ENCODE measurements at places on chromosomes 6 and 20.

DNA sequence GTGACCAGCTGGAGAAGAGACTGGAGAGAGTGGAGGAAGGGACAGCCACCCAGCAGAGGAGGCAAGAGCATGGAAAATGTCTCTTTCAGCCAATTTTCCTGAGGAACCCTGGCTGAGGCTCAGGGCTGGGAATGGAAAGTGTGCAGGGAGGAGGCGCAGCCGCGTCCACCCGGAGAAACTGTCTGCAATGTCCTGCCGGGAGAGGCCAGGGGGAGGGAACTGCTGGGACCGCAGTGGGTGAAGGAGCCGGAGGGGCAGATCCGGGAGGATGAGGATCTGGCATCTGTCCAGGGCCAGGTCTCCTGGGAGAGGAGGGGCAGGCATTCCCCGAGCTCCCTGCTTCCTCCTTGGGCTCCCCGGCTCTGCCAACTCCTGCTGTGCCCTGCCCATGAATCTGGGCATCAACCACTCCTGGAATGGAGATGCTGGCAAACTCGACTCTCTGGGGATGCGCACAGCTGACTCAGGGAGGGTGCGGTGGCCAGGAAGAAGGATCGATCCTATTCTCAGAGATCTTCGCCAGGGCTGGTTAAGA is 17.4 kb upstream of the HM13 start:
- peak; percentile 69 for DNase-seq

GRCh38 chr6:22896696-22897095 is 327.3 kb downstream of the HDGFL1 start:
- DNase-seq: no peak

DNA sequence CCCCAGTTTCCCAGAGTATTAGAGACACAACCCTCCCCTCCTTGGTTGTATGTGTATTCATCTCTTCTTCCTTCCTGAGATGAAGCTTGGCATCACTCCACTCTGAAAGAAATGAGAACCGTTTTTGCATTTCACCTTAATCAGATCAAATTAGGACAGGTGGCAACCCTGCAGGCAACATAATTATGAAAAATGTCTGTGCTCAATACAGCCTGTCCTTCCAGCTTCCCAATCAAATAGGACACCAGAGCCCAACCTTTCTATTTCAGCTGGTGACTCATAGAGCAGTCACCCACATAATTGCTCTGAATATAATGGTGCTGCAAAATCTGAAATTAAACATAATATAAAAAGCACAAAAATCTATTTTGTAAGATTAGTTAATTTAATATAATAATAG is 310.2 kb upstream of the AGPAT4 start:
- no peak for DNase-seq

GRCh38 chr20:58306421-58307261 is 2.9 kb upstream of the RAB22A start:
- peak; percentile 24 for DNase-seq

GRCh38 chr20:51800872-51801121 is 1.5 kb downstream of the SALL4 start:
- DNase-seq: peak; percentile 17

- DNase-seq: no peak
These were observed 118.2 kb downstream of the RPS12 start for GRCh38 chr6:132932588-132932987.

DNA sequence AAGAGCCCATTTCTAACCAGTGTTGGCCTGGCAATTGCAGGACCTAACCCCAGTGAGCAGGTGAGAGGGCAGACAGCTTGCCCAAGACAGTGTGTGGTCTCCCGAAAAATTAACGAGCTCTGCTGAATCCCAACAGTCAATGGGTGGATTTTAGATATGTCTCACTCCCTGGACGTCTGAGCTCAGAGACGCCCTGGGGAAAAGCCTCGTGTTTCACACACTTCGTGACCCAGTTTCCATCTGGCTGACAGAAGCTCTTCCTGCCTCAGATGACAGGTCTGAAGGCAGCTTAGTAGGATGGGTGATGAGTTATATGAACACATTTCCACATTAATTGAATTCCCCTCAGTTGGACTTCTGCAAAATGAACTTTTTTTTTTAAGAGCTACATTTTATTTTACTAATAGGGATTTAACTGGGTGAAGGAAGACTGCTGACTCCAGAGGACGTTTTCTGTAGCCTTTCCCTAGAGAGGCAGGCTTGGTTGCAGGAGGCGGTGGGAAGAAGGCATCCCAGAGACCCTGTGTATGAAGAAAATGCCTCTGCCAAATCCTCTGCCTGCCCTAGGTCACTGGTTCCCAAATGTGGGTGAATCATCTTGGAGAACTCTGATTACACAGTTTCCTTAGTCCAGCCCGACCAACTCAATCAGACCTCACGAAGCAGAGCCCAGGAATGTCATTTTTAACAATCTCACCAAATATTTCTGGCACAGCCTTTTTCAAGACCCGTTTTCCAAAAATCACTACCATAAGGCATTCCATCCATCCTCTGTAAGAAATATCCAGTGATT is 71.7 kb upstream of the LY86 start:
- no peak for DNase-seq

All from EH (cell line).